ENCODE measurements at places on chromosomes 2 and 18. TPM values are rescaled to one million over a fixed set of nuclear protein-coding genes. Genes with fewer than 3 reads are reported as not detected.

ATP5MC3 gene
- total RNA-seq: 151 TPM

DNA sequence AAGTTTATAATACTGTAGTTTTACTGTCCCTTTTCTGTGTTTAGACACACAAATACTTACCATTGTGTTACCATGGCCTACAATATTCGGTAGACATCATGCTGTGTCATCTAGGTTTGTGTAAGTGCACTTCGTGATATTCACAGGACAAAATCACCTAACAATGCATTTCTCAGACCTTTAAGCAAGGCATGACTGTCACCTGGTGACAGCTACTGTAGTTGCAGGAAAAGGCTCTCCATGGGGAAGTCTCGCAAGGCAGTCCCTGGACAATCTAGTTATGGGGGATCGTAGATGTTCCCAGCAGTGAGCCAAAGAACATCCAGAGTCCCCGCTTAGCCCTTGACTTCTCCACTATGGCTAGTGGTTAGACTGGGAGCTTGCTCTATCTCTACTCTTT lies 73.1 kb downstream of the EIF2AK3 start:
- DNase-seq: peak; percentile 8

FLACC1 gene
- total RNA-seq: 0.72 TPM

- DNase-seq: no peak
These were observed 5.2 kb upstream of the SIGLEC15 start for GRCh38 chr18:45820106-45820745.

DNA sequence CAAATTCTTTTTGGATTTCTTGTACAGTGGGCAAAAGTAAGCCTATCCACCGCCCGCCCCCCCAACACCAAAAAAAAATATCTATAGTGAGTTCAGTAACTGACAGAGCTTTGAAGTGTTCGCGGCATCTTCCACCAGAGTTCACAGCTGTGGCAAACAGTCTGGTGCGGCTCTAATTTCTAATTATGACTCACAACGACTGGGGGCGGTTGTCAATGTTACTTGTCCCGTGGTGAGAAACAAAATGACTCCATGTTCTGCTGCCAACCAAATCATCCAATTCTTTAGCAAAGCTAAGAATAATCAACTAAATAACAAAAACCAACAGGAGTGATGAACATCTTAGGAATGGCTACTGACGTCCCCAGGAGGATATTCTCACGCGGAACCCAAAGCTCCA lies 392.5 kb upstream of the SALL3 start:
- DNase-seq: peak; percentile 50

DNA sequence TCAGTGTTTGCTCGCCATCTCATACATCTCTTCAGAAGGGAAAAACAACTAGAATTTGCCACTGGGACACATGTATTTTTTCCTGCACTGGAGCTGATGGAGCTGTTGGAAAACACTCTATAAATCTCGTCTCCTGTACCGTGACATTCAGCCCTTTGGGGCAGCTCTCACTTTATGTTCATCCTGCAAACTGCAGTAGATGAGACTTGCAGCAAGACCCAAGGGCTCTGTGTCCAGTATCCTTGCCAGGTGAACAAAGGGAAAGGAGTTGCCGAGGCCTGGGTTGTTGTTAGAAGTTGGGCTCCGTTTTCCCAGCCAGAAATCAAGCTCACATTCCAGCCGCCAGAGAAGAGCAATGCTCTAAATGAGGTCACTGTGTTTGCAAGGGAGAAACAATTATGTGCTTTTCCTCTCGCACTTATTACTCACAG lies 285.1 kb downstream of the SLC4A3 start:
- DNase-seq: peak; percentile 91

IL1R2 gene
- total RNA-seq: 5.7 TPM

ABCG5 gene
- total RNA-seq: not detected

DNA sequence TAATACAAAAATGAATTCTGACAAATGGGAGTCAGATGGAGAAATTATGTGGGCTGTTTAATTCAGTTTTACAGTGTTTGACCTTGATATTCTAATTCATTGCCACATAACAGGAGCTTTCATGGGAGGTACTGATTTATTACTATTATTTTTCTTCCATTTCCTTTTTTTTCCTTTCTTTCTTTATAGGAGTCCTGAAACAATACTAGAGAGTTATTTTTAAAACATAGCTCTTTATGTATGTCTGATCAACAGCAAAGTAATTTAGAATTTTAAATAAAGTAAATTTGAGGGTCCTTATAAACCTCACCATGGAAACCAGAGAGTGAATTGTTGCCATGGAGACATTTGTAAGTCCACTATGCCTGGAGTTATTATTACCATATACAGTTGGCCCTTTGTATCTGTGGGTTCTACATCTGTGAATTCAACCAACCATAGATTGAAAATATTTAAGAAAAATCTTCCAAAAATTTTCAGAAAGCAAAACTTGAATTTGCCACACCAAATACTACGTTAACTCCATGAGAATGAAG lies 40.9 kb upstream of the PPP4R1 start:
- no peak for DNase-seq

DNA sequence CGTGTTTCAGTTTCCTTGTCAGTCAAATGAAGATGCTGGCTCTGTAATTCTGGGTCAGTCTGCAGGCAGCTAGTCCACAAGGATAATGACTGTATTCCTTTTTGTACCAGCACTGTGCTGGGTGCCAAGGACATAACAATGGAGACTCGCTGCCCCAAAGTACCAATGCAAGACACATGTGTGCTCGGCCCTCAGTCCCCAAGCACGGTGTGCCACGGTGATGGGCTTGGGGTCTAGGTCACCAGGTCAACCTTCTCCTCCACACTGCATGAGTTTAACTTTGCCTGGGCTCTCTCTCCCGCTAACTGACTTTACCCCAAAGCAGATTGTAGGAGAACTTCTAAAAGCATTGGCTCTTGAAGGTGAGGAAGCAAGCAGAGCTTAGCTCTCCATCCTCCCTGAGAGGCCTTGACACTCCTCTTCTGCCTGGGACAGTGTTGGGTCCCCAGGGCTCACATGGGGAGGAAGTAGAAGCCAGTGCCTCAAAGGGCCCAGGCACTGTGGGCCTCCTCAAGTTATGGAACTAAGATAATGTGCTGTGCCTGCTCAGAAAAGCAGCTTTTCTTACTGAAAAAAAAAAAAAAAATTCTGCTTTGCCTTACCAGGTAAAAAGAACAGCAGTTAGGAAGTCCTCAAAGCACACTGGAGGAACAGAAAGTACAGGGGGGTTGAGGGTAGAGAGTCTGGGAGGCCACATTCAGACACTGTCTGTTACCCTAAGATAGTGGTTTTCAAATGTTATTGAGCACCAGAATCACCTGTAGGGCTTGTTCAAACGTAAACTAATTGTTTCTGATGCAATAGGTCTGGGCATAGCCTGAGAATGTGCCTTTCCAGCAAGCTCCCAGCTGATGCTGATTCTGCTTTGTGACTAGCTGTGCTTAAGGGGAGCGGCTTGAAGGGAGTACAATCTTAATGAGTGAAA lies 276.4 kb upstream of the CXCR4 start:
- DNase-seq: no peak

- peak; percentile 83 for DNase-seq
These were observed 56.5 kb upstream of the CREB1 start for GRCh38 chr2:207473049-207473930.

DNA sequence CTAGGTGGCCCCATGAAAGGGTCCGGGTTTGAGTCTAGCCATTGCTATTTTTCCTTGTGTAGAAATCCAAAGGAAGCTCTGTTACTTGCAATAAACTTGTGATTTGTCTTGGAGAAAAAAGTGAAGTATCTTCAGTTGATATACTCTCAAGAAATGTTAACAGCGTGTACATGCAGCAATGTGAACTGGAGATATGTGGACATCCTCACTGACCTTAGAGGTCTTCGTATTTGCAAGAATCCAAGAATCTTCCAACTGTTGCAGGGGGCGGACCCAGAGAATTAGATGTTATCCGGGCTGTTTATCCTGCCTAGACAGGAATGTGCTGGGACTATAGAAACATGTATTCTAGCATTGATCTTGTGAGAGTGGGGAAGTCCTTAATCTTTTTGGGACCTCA lies 187.6 kb downstream of the KCNS3 start:
- no peak for DNase-seq

POU3F3 gene
- total RNA-seq: not detected

GRCh38 chr2:68812251-68812650 lies 58.9 kb downstream of the BMP10 start:
- DNase-seq: peak; percentile 81

GRCh38 chr2:129877795-129878775 lies 101.4 kb upstream of the RAB6C start:
- DNase-seq: no peak

DNA sequence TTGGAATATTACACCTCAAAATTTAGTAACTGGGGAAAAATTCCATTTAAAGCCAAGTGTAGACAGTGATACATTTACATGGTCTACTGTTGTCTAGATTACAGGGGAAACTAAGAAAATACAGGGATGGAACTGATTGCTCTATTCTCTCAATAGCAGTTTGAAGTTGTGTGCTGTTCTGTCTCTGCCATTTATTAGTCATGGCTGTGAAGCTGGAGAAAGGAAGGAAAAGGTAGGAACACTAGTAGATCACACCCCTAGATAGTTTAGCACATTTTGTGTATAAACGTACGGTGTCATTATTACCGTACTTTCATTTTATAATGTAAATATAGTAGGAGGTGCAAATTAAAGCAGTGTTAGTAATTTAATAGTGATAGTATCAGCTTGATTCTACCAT lies 170.5 kb downstream of the PHLPP1 start:
- DNase-seq: no peak

SPAG16 gene
- total RNA-seq: 32.6 TPM

GRCh38 chr2:160268151-160268781 lies 68.2 kb upstream of the ITGB6 start:
- no peak for DNase-seq

SLC19A3 gene
- 5.3 TPM for total RNA-seq

DNA sequence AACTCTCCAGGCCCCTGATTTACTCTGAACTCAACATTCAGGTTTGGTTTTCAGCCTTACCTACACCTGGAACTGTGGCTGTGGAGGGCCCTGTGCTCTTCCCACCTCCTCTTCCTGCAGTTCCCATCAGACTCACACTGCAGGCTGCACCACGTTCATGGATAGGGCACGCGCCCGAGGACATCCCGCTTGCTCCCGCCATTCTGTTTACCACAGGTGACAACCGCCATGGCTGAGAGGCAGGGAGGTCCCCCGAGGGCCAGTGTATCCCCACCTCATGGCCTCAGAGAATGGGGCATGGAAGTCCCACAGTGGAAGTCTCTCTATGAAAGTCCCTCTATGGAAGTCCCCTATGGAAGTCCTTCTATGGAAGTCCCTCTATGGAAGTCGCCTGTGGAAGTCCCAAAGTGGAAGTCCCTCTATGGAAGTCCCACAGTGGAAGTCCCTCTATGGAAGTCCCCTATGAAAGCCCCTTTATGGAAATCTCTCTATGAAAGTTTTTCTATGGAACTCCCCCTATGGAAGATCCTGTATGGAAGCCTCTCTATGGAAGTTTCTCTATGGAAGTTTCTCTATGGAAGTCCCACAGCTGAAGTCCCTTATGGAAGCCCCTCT lies 358.4 kb upstream of the SALL3 start:
- DNase-seq: no peak

DNA sequence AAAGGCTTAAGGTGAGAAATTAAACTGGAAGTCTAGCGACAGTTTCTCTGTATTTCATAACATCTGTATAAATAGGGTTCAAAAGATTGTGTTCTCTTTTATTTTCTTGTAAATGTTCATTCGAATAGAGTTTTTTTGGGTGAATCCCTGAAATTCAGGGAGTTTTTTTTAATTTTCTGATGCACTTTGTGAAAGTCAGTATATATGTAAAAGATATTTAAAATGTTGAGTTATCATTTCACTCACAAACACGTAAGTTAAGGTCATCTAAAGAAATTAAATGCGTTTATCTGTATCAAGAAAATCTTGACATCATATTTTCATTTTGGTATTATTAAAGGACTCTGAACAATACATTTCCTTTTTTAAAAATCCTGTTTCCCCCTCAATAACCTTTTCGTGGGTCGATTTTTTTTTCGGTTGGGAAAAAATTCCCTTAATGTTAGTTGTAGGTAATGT lies 3.4 kb downstream of the SP9 start:
- DNase-seq: no peak

MTERF4 gene
- 70.9 TPM for total RNA-seq

Data from tongue (tissue), 3 donors.